Stimulated activated CD4-positive, alpha-beta T cell treated with anti-CD3 and anti-CD28 coated beads, Interleukin-15, amount 100 ng/mL, for 1 hour (primary cell): ENCODE measurements at places on chromosomes 1 and 21.
A peak's percentile ranks its signal among the peaks of the same experiment; 100 is the strongest.

- DNase-seq, result no peak
These were observed 1.2 kb upstream of the C1orf198 start for GRCh38 chr1:230869500-230869899.

DNA sequence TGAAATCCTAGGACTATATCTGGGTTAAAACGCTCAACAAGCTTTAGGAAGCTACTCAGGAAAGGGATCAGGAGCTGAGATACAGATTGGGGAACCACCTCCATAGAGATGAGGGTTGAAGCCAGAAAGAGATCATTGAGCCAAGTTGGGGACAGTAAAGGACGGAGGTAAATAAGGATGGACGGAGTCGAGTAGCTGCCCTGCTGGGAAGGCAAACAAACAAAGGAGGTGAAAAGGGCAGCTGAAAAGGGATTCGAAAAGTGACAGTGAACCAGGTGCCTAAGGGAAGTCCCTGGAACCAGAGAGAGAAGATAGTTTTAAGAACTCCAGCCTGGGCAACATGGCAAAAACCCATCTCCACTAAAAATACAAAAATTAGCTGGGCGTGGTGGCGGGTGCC, 6.3 kb upstream of the CAMSAP2 start:
- no peak for DNase-seq

DNA sequence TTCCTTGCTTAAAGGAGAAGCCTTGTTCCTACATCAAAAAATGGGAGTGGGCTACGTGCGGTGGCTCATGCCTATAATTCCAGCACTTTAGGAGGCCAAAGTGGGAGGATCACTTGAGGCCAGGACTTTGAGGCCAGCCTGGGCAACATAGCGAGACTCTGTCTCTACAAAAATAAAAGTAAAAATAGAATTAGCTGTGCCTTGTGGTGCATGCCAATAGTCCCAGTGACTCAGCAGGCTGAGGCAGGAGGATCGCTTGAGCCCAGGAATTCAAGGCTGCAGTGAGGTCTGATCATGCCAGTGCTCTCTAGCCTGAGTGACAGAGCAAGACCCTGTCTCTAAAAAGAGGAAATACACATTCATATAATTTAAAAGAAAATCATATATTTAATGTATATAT, 127.1 kb downstream of the C1orf21 start:
- no peak for DNase-seq

GRCh38 chr1:153791648-153792253, 16.5 kb downstream of the SLC27A3 start:
- DNase-seq, result no peak

- no peak for DNase-seq
These were observed 86.7 kb upstream of the LYPLAL1 start for GRCh38 chr1:219086956-219087469.

- DNase-seq, result no peak
These were observed 38.4 kb downstream of the ADAMTS1 start for GRCh38 chr21:26806801-26807295.

GRCh38 chr1:53413175-53414001, 45.8 kb upstream of the DMRTB1 start:
- peak; percentile 32 for DNase-seq

- DNase-seq, result no peak
These were observed 865.1 kb upstream of the TMPRSS15 start for GRCh38 chr21:19268686-19269085.

DNA sequence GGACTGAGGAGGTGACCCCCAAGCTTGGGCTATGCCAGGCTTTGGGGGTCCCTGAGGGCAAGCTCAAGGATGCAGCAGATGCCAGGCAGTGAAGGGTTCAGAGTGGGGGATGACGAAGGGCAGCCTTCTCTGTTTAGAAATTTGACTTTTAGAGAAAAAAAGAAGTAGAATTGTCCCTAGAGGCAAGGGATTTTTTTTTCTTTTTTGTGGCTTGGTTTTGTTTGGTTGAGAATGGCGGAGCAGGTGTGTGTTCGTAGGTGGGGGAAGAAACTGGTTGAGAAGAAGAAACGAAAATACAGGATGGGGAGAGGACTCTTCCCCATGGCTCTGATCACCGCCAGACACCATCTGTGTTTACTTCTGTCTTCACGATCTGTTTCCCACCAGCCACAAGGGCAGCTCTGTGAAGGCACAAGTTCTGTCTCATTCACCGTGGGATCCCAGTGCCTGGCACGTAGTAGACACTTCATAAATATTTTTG, 8.2 kb downstream of the PLA2G5 start:
- no peak for DNase-seq

GRCh38 chr1:113192242-113192641, 119.2 kb downstream of the LRIG2 start:
- no peak for DNase-seq

DNA sequence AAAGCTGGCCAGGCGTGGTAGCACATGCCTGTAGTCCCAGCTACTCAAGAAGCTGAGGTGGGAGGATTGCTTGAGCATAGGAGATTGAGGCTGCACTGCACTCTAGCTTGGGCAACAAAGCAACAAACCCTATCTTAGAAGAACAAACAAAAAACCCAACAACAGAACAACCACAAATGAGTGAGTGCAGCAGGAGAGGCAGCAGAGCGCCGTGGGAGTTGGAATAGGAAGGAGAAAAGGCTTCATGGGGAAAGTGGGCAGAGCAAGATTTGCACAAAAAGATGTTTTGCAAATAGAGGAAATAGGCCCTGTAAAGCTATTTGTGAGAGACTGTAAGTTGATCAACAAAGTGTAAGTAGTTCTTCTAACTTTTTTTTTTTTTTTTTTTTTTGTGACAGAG, 19.6 kb downstream of the SMAP2 start:
- DNase-seq, result no peak

- DNase-seq, result no peak
These were observed 124.4 kb downstream of the PTPRU start for GRCh38 chr1:29360768-29361167.

GRCh38 chr21:37534431-37534830, 167.9 kb downstream of the DYRK1A start:
- DNase-seq, result no peak

GRCh38 chr1:59767119-59767518, 47.6 kb upstream of the HOOK1 start:
- no peak for DNase-seq

DNA sequence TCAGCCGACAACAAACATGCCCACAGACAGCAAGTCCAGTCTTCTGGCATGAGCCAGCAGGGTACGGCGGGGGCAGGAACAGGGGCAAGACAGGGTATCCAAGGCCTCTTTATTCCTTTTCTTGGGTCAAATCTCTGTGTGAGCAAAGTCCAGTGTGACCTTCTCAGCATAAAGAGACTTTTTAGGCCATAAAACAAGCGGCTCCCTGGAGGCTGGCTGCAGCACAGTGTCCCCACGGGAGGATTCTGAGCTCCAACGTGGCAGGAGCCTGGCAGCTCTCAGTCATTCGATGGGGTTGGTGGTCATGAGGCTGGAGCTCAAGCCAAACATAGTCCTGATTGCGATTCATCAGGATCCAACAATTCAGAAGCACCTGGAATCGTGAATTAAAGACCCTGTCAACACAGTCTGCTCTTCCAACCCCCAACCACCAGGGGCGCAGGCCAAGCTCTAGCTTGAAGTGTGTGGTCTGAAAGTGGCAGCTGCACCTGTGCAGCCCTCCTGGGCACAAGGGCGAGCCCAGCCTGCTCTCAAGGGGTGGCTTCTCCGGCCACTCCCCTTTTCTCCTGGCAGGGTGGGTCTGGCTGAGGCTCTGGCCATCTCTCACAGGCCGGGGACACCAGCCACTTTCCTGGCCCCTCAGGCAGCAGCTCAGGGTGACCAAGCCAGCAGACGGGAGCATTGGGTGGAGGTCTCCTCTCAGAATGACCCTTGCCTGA, 62.1 kb downstream of the SLC66A1 start:
- DNase-seq, result no peak

GRCh38 chr1:183186841-183187240, 777 bp downstream of the LAMC2 start:
- DNase-seq, result no peak

DNA sequence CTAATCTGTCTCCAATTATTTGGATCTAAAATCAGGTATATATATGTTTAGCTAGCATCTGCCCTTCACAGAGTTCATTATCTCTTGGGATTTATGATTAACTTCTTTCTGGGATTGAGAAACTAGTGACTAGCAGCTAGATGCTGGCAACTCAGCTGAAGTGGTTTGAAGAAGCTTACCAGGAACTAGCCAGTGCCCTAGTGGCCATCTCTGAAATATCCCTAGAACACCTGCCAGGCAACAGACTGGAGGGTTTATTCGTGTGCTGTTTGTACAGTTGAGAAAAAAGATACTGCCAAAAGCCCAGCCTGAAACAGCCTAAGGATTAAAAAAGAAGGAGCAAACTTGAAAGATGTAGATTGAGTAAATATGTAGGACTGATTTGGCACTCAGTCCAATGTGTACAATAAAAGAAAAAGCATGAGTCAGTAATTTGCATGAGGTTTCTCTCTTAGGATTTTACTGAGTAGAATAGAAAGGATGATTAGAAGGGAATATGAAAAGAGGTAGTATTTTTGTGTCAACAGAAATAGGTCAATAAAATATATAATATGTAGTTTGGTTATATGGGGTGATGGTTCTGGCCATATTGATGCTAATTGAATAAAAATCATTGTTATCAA, 1144.6 kb upstream of the ADGRL2 start:
- no peak for DNase-seq

DNA sequence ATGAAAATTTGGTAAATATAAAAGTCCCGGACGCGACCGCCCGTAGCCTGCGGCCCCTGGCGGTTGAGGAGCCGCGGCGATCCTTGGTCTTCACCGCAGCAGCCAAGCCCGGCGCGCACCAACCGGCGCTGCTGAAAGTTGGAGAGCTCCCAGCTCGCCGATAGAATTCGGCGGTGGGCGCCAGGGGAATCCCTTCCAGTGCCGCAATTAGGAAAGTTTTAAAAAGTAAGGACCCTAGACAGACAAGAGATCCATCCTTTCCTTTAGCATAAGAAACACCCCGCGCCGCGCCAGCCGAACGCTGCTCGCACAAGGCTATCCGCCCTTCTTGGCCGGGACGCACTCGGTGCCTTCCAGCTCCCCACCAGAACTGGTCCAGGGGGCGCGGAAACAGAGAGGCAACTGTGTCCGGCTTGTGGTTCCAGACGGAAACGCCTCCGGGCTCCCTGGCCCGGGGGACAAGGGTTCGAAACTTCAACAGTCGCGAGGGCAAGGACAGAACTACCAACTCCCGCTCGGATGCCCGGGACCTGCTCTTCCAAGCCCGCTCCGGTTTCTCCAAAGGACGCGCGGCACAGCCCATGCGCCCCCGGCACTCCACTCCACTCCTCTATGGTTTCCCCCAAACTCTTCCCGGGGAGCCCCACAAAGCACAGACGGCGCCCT, 1.7 kb downstream of the FAM78B start:
- no peak for DNase-seq

DNA sequence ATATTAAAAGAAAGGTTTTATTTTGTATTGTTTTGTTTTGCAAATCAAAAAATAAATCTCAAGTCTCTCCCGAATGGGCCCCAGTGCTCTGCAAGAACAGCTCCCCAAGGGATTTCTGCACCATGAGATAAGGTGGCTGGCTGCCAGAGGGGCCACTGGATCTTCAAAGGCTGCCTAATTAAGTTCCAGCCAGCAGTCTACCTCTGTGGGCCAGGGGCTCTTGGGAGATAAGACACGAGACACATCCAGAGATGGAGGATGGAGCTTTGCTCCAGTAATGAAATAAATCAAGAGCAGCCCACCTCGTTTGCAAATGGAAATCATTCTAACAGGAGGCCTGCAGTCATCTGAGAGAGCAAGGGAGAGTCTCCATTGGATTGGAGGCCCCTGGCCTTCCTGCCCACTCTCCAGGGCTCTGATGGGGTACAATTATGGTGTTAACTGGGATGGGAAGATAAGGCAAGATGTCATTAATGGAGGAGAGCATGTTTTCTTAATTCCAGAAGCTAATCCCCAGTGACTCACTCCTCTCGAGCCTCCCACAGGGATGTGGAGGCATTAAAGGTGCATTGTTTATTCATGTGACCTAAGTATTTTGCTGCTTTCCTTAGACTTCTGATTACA, 155.2 kb upstream of the KAZN start:
- no peak for DNase-seq

DNA sequence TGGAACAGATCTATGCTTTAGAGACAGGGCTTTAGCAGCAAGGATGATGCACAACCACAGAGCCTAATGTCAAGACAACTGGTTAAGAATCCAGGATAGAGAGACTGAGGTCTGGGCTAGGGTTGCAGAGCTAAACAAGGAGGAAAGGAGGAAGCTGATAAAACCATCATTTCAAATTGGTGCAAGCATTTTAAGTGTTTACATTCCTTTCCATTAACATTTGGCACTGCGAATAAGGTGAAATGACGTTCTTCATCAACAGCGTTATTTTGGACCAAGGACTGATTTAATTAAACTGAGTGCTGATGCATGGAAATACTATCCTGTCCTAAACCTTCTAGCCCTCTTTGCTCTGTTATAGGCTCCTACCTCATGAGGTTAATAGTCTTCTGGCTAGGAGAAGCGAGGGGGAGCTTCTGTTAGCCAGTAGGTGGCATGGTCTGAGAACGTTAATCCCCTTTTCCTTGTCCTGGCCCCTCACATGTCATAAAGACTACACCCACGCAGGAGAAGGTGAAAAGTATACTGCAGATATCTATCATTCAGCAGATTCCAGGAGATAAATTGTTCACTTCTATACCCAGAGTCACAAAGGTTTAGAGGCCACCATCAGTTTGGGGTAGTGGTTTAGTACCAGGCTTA, 7.6 kb upstream of the C1orf21 start:
- no peak for DNase-seq
